NCI-H1694 treated with DMSO at 0.1 percent for 48 hours (cell line): ENCODE measurements at places on chromosomes 1 and 21.

DNA sequence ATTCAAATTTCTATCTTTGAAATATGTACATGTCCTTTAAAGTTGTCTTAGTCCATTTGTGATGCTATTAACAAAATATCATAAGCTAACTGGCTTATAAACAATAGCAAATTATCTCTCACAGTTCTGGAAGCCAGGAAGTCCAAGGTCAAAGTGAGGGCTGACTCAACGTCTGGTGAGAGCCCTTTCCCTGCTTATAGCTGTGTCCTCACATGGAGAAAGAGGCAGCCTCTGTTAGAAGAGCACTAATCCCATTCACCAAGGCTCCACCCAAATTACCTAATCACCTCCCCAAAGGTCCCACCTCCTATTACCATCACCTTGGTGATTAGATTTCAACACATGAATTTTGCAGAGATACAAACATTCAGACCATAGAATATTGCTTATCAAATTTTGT, 450.1 kb upstream of the BEND5 start:
- DNase-seq = no peak

- DNase-seq = no peak
Observed at GRCh38 chr1:30353637-30354036, 369.7 kb downstream of the MATN1 start.

DNA sequence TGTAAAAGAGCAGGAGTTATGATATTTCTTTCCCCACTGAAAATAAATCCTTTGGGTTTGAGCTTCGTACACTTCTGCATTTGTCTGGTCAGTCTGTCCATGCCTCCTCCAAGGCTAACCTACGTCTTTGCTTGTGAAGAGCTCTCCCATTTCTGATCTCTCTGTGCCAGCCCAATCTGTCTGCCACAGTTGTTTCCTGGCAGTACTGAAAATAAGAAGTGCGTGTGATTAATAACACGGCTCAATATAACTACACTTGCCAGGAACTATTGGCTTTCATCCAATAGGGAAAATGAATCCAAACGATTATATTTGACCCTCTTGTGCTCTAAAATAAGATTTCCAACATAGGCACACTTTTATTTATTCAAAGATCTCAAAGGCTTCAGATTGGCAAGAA, 19.2 kb upstream of the COL24A1 start:
- DNase-seq = no peak

DNA sequence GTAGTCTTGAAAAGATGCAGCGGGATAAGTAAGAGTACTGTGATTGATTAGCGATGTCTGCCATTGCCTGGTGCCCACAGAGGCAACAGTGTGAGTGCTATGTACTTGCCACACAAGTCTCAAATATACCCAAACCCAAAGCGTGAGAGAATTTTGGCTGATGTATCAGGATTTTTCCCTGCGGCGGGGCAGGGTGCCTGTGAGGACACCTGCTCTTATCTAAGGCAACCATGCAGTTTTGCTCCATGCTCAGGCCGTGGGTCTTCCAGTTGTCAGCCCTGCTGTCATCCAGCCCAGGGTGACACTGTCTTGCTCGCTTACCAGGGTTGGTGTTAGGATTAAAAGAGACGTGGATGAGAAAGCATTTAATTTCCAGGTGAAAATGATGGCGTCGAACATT, 202.7 kb downstream of the PTPRU start:
- DNase-seq = no peak

DNA sequence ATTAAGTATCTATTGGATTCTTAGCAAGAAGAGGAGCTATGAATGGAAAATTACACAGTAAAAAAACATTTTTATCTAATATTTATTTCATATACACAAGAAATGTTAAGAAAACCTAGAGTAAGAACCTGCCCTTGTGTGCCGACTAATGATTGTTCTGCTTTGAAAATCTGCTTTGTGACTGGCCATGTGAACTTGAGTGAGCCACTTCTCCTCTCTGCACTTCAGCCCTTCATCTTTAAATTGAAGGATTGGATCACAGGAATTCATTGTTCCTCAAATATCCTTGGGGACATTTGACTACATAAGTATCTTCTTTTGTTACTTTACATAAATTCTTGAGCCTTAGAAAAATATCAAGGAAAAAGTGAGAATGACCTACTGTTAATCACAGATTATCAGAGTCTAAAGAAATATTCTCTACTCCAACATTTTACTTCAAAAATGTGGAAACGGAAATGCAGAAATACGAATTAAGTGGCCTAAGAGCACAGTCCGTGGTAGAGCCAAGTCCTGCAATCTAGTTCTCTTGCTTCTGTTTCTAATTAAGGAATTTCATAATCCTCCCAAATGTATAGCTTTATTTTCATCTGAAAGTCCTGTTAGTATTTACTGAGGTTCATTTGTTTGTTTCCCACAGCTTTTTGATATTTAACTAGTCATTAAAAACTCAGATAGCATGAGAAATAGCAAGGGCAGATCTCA, 46.3 kb upstream of the SAMSN1 start:
- DNase-seq = no peak

DNA sequence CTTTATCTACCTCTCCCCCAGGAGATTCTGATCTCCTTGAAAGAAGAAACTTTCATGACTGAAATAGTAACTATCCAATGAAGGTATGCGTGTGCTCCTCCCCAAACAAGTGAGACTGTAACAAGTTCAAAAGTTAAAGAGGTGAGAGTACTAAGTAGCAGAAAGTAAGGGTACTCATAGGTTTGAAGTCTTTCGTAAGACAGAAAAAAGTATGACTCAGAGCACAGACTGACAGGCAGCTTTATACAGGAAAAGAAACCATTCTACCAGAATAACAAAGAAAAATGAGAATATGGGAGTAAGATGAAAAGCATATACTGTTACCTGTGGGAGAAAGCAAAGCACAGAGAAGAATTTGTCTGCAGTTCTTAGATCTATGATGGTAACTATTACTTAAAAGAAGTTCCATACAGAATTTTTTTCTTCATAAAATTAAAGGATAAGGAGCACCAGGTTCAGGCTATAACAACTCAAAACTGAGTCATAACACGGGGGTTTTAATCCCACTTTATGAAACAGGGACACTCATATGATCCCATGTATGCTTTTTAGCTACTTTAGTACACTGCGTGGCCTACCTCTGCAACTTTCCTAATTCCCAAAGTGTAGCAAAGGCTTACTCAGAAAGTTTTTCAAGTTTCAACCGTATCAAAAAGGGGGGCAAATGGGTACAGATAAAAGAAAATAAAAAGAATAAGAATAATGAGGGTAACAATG, 52.0 kb downstream of the FOXJ3 start:
- no peak for DNase-seq

DNA sequence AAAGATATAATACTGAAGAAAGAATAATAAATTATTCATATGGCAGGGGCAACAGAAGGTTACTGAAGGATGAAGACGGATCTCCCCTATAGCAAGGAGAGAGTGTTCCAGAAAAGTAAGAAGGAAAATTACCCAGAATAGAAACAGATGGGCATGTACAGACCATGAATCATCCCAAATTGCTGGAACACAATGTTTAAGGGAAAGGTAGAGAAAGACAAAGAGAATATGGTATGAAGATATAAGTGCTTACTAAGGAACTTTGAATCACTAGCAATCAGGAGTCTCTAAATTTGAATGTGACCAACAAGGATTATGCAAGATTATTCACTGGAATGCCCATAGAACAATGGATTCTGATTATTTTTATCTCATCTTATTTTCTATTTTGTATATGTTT, 375.4 kb downstream of the COL11A1 start:
- DNase-seq = no peak

- no peak for DNase-seq
Observed at GRCh38 chr1:93051961-93052360, 27.1 kb upstream of the MTF2 start.

DNA sequence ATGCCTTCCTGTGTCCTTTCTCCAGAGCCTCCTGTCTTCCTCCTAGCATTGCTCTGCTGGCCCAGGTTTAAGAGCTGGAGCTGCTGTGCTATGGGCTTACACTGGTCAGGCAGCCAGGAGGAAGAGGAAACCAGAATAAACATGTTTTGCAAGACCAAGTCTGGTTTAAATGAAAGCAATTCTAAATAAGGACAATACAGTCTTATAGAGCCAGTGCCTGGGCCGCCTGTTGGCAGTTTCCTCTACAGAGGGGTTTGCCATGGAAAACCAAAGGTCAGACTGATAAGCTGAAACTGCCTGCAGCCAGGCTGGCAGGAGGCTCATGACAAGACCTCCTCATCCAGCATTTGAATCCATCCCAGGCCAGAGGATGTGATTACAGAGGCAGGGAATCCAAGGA, 92.9 kb upstream of the FGGY start:
- DNase-seq = no peak

DNA sequence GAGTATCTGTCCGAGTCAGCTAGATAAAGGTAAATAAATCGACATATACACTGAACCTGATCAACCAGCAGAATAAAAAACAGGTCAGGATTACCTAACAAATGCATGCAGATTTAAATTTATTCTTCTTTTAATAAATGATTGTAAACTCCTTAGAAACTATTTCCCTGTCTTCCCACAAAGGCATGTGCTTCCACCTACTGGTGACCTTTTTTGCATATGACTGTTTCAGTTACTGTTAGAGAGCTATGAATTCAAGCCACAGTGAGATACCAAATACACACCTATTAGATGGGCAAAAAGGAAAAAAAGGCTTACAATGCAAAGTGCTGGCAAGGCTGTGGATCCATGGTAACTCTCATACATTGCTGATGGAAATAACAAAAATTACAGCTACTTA, 957.4 kb upstream of the NCAM2 start:
- DNase-seq = no peak

DNA sequence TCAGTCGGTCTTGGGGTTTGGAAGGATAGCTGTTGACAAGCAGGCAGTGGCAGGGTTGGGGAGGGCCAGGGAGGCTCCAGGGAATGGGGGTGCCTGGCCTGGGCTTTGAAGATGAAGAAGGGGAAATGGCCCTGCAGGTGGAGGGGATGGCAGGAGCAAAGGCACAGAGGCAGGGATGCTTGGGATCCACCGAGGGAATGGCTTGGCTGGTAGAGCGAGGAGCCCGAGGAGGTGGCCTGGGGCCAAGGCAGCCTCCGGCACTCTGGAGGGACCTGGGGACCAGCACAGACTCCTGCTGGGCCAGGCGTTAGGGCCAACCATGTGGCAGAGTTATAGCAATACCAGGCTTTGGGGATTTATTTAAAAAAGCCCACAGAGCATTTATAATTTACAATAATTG, 62.9 kb upstream of the EDN2 start:
- DNase-seq = no peak

DNA sequence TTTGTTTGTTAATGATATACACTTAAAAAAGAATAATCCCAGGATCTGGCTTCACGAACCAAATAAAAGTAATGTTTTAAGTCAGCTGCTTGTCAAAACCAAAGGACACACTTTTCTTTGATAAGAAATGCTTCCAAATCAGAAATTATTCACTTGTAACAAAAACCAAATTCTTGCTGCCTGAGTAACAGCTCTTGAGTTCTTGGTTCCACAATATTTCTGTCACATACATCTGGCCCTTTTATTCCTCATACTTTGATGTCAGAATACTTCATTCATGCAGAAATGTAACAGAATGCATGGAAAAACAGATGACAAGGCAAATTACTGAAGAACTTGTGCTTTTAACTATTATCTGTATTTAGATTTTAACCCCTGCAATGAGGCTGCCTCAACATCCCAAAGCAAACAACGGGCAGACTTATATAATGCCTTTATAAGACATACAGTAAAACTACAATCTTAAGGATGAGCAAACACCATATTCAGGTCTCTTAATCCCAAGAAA, 1.5 kb downstream of the VAMP4 start:
- no peak for DNase-seq

GRCh38 chr1:230071316-230071715, 4.3 kb downstream of the GALNT2 start:
- no peak for DNase-seq

GRCh38 chr1:6365047-6365446, 28.5 kb downstream of the ACOT7 start:
- DNase-seq = no peak

GRCh38 chr1:160204526-160205241, 500 bp upstream of the PEA15 start:
- DNase-seq = no peak

GRCh38 chr1:20089328-20090077, 19.5 kb downstream of the PLA2G5 start:
- DNase-seq = no peak

GRCh38 chr1:166675213-166675612, 164.1 kb upstream of the POGK start:
- DNase-seq = no peak

DNA sequence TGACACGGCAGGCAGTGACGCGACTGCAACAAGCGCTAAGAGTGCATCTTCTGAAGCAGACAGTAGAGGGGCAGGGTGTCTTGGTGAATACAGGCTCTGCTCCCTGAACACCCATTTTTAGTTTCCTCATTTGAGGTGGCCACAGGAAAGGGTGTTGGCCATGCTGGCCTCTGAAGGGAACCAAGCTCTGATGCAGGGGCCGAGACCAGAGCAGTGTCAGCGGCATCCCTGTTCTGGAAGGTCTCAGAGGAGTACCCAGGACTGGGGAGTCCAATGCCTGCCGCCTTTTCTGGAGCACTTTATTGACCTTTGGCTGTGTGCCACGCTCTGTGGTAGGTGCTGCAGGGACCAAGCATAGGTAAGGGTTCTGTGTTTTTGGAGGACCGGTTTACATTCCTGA, 100.4 kb downstream of the KCNJ6 start:
- no peak for DNase-seq

- no peak for DNase-seq
Observed at GRCh38 chr1:107534632-107535031, 393.8 kb downstream of the NTNG1 start.

DNA sequence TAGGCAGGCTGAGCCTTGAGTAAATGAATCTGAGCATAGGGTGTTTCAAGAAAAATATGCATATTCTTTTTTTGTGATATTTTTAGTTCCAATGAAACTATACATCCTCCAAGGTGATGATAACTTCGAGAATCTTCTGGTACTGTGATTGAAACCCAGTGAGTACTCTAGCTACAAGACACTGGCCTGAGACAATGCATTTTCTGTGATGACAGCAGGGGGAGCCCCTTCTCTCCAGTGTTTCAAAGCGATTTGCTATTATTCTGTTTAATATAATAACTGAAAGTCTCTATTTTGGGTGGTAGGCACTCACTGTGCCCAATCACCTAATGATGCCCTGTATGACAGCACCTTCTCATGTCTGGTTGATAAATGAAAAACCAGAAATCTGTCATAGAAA, 12.1 kb downstream of the IRF2BP2 start:
- peak; percentile 86 for DNase-seq

GRCh38 chr21:25912402-25912746, 177.6 kb downstream of the GABPA start:
- no peak for DNase-seq

- no peak for DNase-seq
Observed at GRCh38 chr1:232529747-232530146, 100.2 kb downstream of the SIPA1L2 start.

GRCh38 chr1:43671193-43671592, 21.2 kb downstream of the KDM4A start:
- DNase-seq = no peak

DNA sequence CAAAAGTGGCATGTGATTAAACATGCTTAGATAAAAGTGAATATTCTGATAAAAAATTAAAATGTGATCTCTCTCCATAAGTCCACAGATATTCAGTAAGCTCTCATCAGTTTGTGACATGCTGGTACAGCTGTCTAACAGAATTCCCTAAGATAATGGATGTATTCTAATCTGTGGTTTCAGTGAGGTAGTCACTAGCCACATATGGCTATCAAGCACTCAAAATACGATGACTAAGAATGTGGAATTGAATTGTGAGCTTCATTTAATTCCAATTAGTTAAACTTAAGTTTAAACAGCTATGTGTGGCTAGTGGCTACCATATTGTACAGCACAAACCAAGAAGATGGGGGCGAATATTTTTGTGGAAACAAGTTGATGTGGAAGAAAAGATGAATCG, 4.1 kb upstream of the REG4 start:
- DNase-seq = no peak
